CD14-positive monocyte (primary cell): ENCODE measurements at places on chromosomes 16 and 17.

- DNase-seq, result peak; percentile 84
Measured at GRCh38 chr17:3886776-3887175, 6.1 kb downstream of the CAMKK1 start.

- DNase-seq, result no peak
Measured at GRCh38 chr16:74522160-74522559, 84.8 kb downstream of the GLG1 start.

GRCh38 chr16:14003074-14003570 is 68.0 kb upstream of the MRTFB start:
- peak; percentile 20 for DNase-seq

DNA sequence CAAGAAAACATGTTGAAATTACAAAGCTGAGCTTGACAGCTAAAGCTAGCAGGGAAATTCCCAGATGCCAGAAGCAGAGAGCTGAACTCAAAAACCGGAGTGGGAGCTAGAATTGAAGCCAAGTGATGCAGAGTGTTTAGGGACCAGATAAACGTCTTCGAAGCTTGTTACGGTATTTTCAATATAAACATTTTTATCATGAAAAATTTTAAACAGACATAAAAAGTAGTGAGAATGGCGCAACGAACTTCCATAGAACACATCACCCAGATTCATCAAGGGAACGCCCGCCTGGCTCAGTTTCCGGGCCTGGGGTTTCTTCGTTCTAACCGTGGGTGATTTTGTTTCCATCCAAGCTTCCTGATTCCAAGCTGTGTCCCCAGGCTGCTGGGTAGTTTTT is 18.1 kb downstream of the SPNS2 start:
- no peak for DNase-seq

DNA sequence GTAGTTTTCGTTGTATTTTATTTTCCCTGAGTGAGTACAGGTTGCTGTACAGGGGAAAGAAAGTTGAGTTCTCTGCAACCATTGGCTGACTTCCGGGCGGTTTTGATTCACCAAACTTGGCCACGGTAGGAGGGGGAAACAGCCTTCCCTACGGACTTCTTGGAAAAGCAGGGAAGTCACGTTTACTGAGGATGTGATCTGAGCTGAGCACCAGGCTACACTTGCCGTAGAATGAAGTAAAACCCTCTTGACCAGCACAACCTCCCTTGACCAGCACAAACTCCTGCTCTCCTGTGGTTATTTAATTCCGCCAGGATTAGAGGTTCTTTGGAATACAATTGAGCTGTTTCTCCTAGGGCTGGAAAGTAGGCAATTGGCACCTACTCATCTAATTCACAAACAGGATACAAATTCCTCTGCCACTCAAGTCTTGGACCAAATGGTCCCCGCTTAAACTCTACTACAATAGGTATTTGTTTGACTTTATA is 242.0 kb upstream of the RBFOX1 start:
- no peak for DNase-seq

- DNase-seq, result no peak
Measured at GRCh38 chr16:61366006-61366405, 670.2 kb downstream of the CDH8 start.

DNA sequence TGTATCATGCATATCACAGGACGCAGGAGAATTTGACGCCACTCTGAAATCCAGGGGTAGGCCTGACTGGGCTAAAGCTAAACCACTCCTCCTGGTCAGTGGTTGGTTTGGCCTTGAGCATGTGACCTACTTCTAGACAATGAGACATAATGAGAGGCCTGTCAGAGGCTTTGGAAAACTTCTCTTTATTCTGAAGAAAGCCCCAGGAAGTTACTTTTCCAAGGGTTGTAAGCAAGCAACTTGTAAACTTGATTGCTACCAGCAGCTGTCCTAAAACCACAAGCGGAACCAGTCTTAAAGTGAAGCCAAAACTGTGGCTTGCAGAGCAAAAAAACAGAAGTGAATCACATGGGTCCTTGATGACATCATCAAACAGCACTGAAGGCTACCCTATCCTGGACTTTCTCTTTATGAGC is 138.2 kb upstream of the COX10 start:
- peak; percentile 92 for DNase-seq

DNA sequence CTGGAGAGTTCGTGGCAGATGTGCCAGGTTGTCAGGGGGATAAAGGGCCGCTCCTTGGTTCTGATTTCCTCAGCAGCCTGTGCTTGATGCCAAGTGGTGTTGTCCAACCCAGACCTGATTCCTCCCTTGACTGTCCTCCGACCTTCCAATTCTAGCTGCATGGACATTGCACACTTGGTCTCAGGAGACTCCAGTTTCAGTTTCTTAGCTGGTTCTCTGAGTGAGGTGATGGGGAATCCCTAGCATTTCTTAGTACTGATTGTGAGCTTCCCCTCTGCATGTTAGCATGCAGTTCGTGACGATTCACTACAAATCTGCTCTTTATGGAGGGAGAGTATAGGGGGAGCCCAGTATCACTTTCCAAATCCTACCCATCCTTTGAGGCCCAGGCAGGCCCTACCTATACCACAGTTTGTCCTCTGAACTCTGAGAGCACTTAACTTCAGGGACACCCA is 12.4 kb upstream of the CCR7 start:
- DNase-seq, result no peak

DNA sequence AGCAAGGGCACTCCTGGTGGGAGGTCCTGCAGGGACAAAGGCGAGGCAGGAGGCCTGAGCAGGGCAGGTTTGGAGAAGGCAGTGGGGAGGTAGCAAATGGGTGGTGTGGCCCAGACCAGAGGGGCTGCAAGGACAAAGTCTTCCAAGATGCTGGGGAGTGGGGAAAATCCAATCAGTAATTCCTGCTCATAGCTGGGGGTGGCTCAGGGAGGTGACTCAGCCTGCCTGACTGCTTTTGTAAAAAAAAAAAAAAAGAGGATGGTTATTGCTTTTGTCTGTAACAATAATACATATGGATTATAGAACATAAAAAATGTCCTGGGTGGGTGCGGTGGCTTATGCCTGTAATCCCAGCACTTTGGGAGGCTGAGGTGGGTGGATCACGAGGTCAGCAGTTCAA is 5.2 kb downstream of the IL34 start:
- no peak for DNase-seq

DNA sequence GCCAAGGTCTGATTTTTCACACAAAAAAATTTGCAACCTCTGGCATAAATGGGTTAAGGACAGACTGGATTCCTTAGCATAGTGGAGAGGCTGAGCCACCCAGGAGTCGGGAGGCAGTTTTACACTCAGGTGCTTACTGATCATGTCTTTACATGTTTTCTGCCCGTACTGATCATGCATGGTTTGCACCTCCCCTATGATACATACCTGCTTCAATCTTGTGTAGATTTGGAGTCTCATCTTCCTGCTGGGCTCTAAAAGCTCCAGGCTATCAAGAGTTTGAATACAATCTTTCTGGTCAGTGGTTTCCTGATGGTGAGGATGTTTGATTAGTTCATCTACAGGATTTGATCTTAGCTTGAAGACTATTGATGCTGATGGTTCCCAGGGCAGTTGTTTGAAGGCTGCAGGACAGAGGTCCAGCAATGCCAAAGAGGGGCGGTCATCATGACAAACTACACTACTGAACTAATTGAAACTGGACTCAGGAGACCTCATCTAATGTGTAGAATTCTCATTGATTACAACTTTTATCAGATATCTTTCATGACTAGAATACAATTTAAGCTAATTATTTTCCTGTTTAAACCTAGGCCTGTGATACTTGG is 6.9 kb downstream of the C1QBP start:
- no peak for DNase-seq

- DNase-seq, result no peak
Measured at GRCh38 chr16:2936436-2937011, 24.8 kb downstream of the FLYWCH1 start.

DNA sequence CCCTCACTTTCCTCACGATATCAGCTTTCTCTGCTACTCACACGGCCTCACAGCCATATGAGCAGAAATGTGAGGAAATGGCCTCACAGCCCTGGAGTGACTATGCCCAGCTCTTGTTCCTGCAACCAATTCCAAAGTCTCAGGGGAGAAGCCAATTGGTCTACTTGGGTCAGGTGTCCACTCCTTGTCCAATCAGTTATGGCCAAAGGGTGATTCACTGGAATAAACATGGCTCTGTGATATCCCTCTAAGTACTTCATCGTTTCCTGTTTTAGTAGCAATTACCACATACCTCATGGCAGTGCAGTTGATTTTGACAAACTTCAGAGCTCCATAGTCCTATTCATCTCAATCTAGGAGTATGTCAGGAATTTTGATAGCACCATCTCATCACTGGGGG is 195.4 kb downstream of the KATNIP start:
- DNase-seq, result no peak

DNA sequence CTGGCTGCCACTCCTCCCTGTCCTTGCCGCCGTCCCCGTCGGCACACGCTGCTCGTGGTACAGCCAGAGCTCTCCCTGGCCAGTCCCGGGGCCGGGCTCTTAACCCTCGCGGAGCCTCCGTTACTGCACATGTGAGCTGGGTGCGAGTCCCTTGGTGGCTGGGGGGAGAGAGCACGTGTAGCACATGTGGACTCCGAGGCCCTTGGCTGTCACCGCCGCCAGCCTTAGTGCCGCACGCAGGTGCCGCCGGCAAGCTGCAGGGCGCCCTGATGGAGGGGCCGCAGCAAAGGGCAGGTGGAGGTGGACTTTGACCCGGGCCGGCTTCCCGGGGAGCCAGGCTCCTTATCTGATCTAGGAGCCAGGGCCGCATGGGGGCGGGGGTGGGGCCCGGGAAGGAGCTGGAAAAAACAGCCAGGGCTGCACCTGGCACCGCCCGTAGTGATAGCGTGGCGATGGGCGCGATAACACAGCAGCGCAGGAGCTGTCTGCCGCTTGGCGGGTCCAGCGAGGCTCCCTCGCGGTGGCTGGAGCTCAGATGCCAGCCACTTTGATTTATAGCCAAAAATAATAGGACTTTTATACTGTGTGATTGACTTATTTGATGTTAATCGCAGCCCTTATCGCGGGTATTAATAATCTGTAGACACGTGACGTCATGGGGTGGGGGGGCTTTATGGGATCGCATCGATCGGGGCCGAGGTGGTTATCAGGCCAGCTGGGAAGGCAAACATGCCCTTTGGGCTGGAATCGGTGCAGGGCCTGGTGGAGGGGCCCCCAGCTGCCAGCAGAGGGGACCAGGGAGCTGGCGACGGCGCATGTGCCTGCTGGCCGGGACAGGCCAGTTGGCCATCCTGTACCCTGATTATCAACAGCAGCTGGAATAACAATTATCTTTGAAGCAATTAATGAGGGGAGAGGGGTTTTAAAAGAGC is 35.1 kb downstream of the ZFPM1 start:
- no peak for DNase-seq
